Liver (tissue), 10 donors: ENCODE measurements at places on chromosomes 5 and 9. TPM values are rescaled to one million over a fixed set of nuclear protein-coding genes. Genes with fewer than 3 reads are reported as not detected.

DNA sequence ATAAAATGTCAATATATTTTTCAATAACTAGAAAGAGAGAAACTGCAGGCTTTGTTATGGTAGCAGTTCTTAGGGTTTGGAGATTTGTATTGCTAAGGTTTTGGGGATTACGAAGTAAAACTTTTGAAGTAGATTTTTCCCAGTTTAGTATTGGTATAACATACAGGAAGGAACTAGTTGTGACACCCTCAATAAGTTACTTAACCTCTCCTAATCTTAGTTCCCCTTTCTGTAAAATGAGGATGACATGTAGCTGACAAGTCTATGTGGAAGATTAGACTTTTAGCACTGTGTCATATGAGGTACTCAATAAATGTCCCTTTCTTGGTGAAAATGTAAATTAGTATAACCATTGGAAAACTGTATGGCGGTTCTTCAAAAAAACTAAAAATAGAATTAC lies 73.4 kb upstream of the ATG10 start:
- H3K36me3 ChIP-seq: no peaks in the 10 kb centered on the region
- H3K4me3 ChIP-seq: no peak overlapping the region
- no peaks in the 10 kb centered on the region for H3K4me1 ChIP-seq
- no peak overlapping the region for H3K27ac ChIP-seq
- no peak for DNase-seq
- H3K27me3 ChIP-seq: no peaks in the 10 kb centered on the region

DNA sequence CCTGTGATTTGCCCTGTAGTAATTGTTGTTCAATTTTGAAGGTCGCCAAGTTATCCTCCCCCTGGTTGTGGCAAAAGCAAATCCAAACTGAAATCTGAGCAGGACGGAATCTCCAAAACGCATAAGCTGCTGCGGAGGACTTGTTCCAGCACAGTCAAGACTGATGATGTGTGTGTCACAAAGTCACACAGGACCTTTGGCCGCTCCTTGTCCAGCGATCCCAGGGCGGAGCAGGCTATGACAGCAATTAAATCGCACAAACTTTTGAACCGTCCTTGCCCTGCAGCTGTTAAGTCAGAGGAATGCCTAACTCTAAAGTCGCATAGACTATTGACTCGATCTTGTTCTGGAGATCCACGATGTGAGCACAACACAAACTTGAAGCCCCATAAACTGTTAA lies 128.4 kb downstream of the PARP8 start:
- no peak overlapping the region for H3K27ac ChIP-seq
- H3K4me1 ChIP-seq: no peaks in the 10 kb centered on the region
- no peak overlapping the region for H3K4me3 ChIP-seq
- H3K36me3 ChIP-seq: peaks cover 7% of the 10 kb centered on the region
- no peaks in the 10 kb centered on the region for H3K27me3 ChIP-seq

GRCh38 chr5:107442452-107442851 lies 228.3 kb downstream of the EFNA5 start:
- no peak overlapping the region for H3K4me3 ChIP-seq
- H3K27me3 ChIP-seq: no peaks in the 10 kb centered on the region
- no peaks in the 10 kb centered on the region for H3K36me3 ChIP-seq
- no peaks in the 10 kb centered on the region for H3K4me1 ChIP-seq
- H3K27ac ChIP-seq: no peak overlapping the region

DNA sequence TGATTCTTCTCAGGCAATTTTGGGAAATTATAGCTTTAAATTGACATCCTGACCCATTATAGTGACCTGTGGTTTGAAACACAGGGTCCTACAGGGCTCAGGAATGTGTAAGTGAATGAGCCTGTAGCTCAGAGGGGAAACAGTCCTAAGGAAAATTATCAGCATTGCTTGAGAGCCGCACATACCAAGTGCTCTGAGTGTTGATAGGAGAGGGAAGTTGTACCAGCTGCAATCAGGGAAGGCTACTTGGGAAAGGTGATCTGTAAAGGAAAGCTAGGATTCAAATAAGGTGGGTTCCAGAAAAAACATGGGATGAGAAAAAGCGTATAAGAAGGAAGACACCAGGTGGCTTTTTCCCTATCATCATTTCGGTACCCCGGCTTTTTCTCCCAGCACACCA lies 4.4 kb upstream of the SLC25A51 start:
- DNase-seq: no peak
- H3K4me3 ChIP-seq: no peak overlapping the region
- peak overlapping the region; percentile 39 for H3K27ac ChIP-seq
- H3K36me3 ChIP-seq: no peaks in the 10 kb centered on the region
- H3K4me1 ChIP-seq: peaks cover 5% of the 10 kb centered on the region
- H3K27me3 ChIP-seq: no peaks in the 10 kb centered on the region

PCDHB4 gene
- 0.14 TPM for total RNA-seq

DNA sequence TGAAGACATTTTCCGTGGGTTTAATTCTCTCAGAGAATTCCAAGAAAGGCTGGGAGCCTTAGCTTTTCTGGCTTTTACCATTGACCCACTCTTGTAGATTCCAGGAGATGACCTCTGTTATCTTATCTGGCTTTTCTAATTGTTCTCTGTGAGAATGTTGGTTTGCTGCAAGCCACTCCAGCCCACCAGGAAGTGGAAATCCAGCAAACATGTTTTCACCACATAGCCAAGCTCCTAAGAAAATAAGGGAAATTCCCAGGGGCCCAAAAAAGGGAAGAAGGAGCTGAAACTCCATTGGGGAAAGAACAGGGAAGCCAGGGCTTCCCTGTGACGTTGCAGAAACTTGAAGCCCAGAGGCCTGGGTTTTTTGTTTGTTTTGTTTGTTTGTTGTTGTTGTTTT lies 19.7 kb downstream of the GPR107 start:
- H3K4me3 ChIP-seq: no peak overlapping the region
- no peaks in the 10 kb centered on the region for H3K4me1 ChIP-seq
- DNase-seq: no peak
- H3K27me3 ChIP-seq: no peaks in the 10 kb centered on the region
- H3K36me3 ChIP-seq: peaks cover 3% of the 10 kb centered on the region

GRCh38 chr9:28539434-28540070 lies 966.3 kb upstream of the C9orf72 start:
- no peaks in the 10 kb centered on the region for H3K27me3 ChIP-seq
- no peak for DNase-seq
- H3K4me3 ChIP-seq: no peak overlapping the region
- no peaks in the 10 kb centered on the region for H3K4me1 ChIP-seq
- H3K36me3 ChIP-seq: no peaks in the 10 kb centered on the region
- H3K27ac ChIP-seq: no peak overlapping the region

DNA sequence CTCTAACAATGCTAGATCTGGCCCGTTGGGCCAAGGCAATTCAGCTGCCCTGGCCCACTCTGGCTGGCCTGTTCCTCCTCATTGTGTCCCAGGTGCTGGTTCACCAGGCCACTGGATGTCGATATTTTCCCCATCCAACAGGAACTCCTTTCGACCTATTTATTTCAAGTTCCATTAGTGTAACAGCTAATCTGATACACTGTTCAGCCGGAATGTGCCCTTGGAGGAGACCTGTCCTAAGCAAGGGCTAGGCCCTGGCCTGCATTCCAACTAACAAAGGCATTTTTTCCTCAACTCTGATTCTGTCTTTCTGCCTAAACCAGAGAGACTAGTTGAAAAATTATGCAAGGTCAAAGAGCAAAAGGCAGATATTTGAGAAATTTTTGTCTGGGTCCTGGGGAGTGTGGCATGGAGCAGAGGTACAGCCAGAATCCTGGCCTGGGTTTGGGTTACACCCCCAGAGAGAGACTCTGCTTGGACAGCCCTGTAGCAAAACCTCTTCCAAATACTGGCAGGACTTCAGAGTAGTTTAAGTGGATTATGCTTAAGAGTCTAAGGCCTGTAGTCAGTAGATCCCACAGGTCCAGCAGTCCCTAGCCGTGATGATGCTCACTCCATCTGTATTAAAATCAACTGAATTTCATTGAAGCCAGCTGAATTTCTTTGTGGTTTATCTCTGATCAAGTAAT lies 36.1 kb downstream of the MARCHF11 start:
- DNase-seq: no peak
- peaks cover 2% of the 10 kb centered on the region for H3K27me3 ChIP-seq
- H3K4me1 ChIP-seq: no peaks in the 10 kb centered on the region
- H3K36me3 ChIP-seq: no peaks in the 10 kb centered on the region

SPATA31C1 gene
- not detected for total RNA-seq

KCNIP1 gene
- total RNA-seq: 0.23 TPM

FOXD4 gene
- total RNA-seq: 0.17 TPM

FABP6 gene
- total RNA-seq: not detected

DNA sequence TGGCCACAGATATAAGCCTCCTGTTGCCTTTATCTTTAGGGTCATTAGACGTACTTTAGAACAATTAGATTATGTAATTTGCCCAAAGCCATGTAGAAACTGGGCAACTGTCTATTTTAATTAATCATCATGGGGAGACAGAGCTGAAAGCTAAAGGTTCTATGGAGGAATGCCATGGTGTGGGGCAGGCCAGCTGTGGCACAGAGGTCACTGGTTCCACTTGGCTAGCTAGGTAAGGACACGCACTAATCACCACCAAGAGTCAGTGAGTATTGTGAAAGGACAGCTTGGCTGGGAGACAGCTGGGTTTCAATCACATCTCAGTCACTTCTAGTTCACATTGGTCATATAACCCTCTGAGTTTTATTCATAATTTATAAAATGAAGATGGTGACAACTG lies 81.7 kb downstream of the HMHB1 start:
- DNase-seq: no peak
- H3K4me3 ChIP-seq: no peak overlapping the region
- no peaks in the 10 kb centered on the region for H3K36me3 ChIP-seq
- no peak overlapping the region for H3K27ac ChIP-seq
- H3K27me3 ChIP-seq: no peaks in the 10 kb centered on the region
- no peaks in the 10 kb centered on the region for H3K4me1 ChIP-seq

ASPN gene
- total RNA-seq: 11.4 TPM

FAM221B gene
- total RNA-seq: not detected

GRCh38 chr5:125673359-125673950 lies 749.8 kb upstream of the GRAMD2B start:
- H3K27ac ChIP-seq: no peak overlapping the region
- no peaks in the 10 kb centered on the region for H3K4me1 ChIP-seq
- H3K36me3 ChIP-seq: no peaks in the 10 kb centered on the region
- H3K4me3 ChIP-seq: no peak overlapping the region
- no peak for DNase-seq

GRCh38 chr5:135651156-135651555 lies 72.4 kb upstream of the CXCL14 start:
- no peaks in the 10 kb centered on the region for H3K36me3 ChIP-seq
- no peak for DNase-seq
- no peaks in the 10 kb centered on the region for H3K4me1 ChIP-seq
- H3K27ac ChIP-seq: no peak overlapping the region
- no peaks in the 10 kb centered on the region for H3K27me3 ChIP-seq
- H3K4me3 ChIP-seq: no peak overlapping the region

DNA sequence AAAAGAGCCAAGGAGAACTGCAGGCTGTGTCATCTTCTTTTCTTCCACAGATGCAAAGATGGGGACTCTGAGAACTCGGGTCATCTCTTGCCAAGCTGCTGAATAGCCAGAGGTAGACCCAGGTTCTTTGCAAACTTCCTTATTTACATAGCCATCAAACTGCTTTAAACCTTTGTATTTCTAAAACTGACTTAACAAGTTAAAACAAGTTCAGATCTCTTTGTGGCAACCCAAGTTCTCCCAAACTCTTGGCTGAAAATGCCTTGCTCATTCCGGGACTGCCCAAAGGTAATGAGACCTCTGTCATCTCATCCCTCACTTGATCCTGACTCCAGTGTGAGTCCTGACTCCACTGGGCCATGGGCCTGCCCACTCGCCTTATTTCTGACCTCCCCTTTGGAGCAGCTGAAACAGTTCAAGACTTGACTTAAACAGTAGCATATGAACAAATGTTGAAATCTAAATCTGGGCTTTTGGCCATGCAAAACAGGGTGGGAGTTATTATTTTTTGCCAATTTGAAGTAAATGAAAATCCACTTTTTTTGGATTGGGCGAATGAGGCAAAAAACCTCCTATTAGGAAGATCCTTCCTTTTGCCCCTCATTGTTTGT lies 50.6 kb downstream of the FBXL7 start:
- H3K27me3 ChIP-seq: no peaks in the 10 kb centered on the region
- DNase-seq: no peak
- H3K4me3 ChIP-seq: no peak overlapping the region
- no peaks in the 10 kb centered on the region for H3K4me1 ChIP-seq
- no peak overlapping the region for H3K27ac ChIP-seq

INSYN2B gene
- 0.33 TPM for total RNA-seq

GRAMD2B gene
- total RNA-seq: 10.8 TPM

DNA sequence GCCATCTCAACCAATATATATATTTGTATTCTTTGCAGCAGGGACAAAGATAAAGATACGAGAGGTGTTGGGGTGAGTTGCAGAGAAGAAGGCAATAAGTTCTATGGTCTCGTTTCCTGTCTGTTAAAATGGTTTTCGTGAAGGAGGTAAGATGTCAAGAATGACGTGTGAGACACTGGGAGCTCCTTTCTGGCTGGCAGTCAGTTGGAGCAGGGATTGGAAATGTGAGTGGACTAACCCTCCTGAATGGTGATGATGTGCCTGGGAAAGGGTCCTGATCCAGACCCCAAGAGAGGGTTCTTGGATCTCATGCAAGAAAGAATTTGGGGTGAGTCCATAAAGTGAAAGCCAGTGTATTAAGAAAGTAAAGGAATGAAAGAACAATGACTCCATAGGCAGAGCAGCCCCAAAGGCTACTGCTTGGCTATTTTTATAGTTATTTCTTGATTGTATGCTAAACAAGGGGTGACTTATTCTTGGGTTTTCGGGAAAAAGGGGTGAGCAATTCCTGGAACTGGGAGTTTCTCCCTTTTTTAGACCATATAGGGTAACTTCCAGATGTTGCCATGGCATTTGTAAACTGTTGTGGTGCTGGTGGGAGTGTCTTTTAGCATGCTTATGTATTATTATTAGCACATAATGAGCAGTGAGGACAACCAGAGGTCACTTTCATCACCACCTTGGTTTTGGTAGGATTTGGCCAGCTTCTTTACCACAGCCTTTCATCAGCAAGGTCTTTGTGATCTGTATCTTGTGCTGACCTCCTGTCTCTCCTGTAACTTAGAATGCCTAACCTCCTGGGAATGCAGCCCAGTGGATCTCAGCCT lies 53.7 kb downstream of the SPATA31C2 start:
- no peaks in the 10 kb centered on the region for H3K36me3 ChIP-seq
- H3K27ac ChIP-seq: no peak overlapping the region
- no peak overlapping the region for H3K4me3 ChIP-seq
- no peaks in the 10 kb centered on the region for H3K27me3 ChIP-seq

DNA sequence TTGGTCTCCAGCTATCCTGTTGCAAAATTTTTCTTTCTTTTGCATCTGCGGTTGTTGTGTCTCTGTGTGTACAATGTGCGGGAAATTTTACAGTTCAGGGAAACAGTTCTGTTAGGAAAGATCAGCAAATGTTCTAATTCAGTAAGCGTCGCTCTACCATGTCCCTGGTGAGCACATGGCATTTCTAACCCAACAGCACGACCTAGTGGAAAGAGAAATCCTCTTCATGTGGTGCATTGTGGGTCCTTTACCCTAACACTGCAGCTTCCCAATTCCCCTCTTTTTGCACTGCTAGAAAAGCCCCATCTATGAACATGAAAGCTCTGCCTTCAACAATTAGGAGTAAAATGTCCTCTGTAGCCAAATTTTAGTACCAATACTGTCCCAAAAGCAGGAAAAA lies 974.2 kb upstream of the CDH9 start:
- no peak overlapping the region for H3K27ac ChIP-seq
- H3K4me3 ChIP-seq: no peak overlapping the region
- no peak for DNase-seq
- no peaks in the 10 kb centered on the region for H3K27me3 ChIP-seq
